ENCODE measurements at places on chromosomes 2 and 18.

GRCh38 chr2:57937456-57937855, 109.2 kb upstream of the VRK2 start:
- DNase-seq: no peak

DNA sequence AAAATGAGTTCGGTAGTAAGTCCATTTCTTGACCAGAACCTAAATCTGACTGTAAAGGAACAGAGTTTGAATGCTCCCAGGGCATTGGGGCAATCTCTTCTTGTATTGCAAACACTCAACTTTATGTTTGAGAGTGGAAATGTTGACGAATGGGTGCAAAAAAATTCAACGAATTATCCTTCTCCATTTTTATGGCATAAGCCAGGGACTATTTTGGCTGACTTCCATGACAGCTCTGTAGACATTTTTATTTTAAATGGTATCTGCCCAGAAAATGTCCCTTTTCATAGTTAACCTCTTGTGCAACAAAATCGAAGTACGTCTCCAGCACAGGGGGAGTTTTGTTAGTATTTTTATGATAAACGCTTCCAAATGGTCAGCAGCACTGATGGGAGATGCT, 3.7 kb downstream of the MLPH start:
- DNase-seq: no peak

DNA sequence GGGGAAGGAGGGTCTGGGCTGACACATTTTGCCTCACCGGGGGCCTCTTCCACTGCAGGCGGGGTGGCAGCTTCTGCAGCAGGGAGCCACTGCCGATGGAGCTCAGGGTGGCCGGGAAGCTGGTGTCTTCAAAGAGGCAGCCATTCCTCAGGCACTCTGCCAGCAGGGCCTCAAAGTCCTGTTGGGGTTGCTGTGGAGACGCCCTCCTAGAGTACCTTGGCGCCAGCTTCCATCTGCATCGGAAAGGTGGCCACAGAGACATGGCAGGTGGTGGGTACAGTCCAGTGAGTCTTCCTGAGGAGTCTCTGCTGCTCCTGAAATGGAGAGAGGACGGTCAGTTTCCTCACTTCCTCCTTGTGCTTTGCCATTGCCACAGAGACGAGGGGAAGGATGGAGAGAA, 12.1 kb downstream of the CAPN14 start:
- no peak for DNase-seq

DNA sequence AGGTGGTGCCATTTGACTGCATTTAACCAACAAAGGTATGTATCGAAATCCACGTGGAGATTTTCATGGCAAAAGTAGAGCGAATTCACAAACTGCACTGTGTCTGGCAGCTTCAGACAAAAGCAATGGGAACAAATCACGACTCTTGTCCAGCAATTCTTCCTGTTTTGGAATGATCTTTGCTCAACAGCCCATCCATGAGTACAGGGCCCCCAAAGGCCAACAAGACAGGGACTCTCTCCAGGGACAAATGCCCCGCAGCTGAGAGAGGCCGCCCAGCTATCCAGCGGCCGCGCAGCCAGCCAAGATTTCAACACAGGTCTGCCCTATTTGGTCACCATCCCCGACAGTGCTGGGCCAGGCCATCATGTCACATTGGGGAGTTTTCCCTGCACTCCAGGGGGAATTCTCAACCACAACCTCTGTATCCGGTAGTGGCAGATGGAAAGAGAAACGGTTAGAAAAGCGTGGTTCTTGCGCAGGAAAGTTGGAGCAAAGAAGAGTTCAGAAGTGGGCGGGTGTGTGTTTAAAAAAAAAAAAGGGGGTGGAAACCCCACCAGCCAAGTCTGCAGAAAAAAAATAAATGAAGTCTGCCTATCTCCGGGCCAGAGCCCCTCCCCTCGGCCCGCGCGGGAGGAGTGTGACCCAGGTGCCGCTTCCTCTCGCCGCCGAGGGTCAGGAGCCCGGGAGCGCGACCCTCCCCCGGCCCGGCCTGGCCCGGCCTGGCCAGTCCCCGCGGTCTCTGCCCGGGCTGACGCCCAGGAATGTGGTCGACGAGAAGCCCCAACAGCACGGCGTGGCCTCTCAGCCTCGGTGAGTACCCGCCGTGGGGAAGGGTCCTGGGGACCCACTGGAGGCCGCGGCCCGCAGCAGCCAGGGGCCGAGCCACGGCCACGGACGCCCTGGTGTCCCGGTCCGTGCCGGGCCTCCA, at the start of gene GYPC:
Gene GYPC (plus strand): TSS at position 659 of the 931 bp plus-strand sequence. CDS start 106 bp downstream, at position 765.
- DNase-seq: peak; percentile 78

DNA sequence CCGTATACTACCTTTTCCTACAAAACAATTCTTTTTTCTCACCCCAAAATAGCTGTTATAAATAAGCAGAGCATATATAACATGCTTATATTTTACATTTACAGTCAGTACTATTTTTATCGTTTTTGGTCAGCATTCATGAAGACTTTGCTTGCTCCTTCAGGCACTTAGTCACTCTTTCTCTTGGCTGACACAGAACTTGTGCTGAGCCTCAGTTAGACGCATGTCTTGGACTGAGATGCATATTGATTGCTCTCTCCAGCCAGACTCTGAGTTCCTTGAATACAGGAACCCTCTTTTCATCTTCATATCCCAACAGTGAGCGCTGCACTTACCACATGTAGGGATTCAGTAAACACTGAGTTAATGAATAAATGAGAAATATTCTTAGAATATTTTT, 158.3 kb downstream of the RTN4 start:
- no peak for DNase-seq

GRCh38 chr2:122539311-122539710, 783.9 kb downstream of the TSN start:
- DNase-seq: no peak

DNA sequence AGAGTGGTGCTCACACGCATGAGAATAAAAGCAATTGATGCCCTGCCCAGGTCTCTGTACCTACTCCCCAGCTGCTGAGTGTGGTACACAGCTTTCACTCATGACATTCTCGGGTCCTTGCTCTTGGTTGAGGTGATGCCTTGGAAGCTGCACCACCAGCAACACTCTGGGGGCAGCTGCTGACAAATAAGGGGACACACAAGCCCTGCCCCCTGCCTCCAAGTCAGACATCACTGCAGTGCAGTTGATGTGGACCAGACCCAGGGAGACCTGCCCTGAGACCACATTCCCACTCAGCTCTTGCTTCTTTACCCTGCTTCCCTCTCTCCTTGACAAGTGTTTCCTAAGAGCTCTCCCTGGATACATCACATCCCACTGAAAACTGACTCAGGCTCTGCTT, 225.6 kb downstream of the ZBTB7C start:
- no peak for DNase-seq

- no peak for DNase-seq
Measured at GRCh38 chr2:6965071-6965795, 48.0 kb downstream of the RNF144A start.

DNA sequence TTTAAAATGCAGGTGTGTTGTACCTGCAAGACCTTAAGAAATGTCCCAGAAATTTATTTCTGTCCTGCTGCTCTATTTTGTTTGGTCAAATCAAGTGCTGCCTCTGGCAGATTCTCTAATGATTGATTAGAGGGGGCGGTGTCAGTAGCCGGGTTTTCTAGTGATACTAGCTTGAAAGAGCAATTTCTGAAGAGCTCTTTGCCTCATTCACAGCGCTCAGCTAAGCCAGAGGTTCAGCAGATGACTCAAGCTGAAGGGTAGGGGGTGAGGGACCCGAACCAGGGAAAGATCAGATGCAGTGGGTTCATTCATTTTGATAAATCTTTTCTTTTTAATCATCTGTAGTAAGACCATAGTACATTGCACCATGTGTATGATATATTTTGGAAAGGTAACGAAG, 15.0 kb downstream of the ZBTB7C start:
- no peak for DNase-seq

GRCh38 chr2:188511346-188511745, 219.7 kb downstream of the GULP1 start:
- DNase-seq: peak; percentile 23

DNA sequence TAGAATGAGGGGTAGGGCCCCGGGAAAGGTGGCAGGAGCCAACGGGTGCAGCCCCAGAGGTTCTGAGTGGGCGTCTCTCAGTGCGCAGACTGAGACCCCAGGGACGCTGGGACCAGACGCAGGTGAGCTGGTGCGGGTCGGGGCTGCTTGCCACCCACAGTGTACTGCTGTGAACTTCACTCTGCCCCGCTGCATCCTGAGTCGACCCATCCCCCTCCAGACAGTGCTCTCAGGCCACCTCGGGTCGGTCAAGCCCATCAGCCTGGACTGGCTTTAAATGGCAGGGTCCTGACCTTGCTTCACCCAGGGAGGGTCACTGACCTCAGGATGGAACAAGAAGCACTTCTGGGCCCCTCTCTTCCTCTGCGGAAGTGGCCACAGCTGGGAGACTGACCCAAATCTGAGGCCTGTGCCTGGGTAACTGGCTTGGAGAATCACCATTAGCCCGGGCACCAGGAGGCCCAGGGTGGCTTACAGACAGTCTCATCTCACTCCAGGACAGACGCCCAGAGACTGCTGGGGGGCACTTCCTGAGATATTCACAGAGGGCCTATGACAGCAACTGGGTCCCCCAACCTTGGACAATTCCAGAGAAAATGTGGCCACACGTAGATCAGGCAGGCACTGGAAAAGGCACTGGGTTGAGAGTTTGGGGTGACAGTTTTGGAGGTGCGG, 23.7 kb upstream of the BOK start:
- no peak for DNase-seq

DNA sequence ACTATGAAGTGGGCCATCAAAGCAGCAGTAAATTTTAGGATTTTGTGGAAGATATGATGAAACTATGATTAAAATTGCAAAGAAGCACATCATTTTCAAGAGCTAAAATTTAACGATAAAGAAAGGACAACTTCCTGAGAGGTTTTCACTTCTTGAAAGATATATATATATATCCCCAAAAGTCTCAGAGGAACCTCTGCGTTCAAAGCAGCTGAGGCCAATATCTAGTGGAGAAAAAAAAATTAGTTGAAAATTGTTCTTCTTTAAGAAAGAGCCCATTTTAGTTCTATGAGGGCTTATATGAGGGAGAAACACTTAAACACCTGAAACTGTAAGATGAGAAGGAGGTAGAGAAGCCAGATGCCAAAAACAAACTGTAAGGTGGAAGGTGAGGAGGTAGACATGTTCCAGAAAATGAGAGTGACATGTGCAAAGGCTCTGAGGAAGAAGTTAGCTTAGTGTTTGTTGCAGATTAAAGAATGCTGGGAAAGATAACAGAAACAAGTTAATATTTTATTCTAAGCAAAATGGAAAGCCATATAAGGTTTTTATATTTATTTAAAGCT, 72.9 kb upstream of the VRK2 start:
- DNase-seq: no peak

DNA sequence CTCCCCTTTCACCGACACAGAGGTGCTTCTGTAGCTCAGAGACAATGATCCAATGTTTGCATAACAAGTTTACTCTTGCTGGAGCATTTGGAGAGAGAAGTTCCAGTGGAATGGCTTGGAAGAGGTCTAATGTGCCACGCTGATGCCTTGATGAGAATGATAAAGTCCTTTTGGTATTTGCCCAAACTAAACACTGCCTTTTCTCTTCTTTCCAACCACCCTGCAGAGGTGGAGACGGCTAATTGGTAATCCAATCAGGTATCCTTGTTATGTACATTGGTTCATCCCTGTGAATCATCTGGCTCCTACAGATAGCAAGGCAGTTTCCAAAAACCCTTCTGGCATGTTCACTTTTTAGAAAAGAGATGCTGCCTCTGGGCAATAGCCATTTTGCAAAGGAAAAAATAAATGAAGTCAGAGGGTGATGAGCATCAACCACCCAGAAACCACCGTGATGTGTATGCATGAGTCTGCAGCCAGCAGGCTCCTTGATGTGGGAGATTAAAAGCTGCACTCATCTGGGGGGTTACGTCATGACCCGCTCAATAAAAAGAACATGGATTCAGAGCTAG, 40.6 kb downstream of the KIAA2012 start:
- DNase-seq: no peak

GRCh38 chr2:29733213-29733612, 188.2 kb downstream of the ALK start:
- DNase-seq: no peak

DNA sequence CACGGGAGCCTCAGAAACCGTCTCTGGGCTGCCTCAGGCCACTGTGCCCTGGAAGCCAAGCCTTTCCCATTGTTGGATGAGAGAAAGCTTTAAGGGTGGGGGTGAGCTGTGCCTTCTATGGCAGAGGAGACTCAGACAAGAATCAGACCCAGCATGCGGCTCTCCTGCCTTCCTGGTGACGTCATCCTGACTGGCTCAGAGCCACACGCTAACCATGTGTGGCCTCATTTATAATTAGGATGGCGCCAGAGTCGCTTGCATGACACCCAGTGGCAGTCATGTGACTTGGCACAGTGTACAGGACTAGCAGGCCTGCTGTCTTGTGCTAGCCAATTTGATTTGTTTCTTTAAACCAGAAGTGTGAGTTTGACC, 99.1 kb downstream of the SH3BP4 start:
- DNase-seq: peak; percentile 96

DNA sequence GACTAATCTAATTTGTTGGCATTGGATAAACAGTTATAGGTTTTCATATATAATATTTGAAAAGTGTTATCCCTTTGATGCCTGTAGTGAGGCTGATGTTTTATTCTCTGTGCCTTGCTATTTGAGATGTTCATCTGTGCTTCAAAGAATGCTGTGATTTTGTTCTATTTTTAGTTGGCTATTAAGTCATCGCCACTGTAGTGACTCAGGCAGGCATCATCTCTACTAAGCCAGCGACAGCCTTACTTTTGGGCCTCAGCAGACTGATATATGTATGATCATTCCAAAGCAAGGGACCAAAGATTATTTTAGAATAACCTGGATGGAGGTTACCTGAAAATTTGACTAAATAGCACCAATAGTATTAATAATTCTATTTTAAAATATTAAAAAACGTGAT, 1674.5 kb upstream of the NXPH2 start:
- DNase-seq: no peak

DNA sequence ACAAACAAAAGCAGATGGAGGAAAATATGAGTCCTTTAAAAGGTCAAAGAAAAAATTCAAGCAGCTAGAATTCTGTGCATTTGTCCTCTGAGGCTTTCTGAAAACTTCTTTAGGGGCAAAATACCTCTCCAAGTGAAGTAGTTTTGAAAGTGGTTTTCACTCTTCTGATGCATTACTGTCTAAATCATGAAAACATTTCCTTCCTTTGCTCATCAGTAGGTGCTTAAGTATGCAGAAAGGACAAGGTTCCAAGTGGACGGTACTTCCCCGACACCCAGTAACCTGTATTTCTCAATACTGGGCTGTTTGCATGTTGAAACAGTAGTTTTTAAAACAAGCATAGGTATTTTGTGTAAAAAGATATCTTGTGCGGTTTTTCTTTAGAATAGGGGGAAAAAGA, 189.1 kb upstream of the ERBB4 start:
- no peak for DNase-seq

GRCh38 chr2:175624785-175625184, 377.3 kb downstream of the LNPK start:
- no peak for DNase-seq

DNA sequence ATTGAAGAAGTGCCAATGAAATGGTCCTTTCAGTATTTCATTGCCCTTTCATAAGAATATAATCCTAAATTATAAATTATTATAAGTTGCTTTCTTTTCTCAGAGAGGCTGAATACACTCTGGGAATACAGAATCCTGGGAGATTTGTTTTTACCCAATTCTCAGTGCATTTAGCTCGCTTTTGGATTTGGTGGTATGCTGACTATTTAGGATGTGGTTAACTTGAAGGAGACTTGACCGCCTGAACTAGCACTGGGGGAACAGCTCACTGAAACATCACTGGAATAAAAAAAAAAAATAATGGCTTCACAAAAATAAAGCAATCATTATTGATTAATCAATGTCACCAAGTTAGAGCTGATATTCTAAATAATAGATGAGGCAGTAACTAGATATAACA, 10.2 kb downstream of the TNFAIP6 start:
- DNase-seq: no peak

GRCh38 chr2:27672723-27673486, 9.2 kb downstream of the SLC4A1AP start:
- DNase-seq: no peak

Measured in SK-MEL-5 (cell line).